ENCODE measurements at places on chromosomes 11 and 22. TPM values are rescaled to one million over a fixed set of nuclear protein-coding genes. Genes with fewer than 3 reads are reported as not detected.
A peak's percentile ranks its signal among the peaks of the same experiment; 100 is the strongest.

Gene OR4A16
- polyA plus RNA-seq = not detected

Gene GSTT2B
- polyA plus RNA-seq = 20.3 TPM

Gene TUB
- 21.5 TPM for polyA plus RNA-seq

Gene RIBC2
- 6.3 TPM for polyA plus RNA-seq

Gene KDM4E
- 0.14 TPM for polyA plus RNA-seq

Gene INS
- polyA plus RNA-seq = not detected

Gene GP1BB
- polyA plus RNA-seq = 3.4 TPM

Gene CCDC34
- polyA plus RNA-seq = 39.4 TPM

Gene STK33
- 25.9 TPM for polyA plus RNA-seq

Gene POU2AF2
- not detected for polyA plus RNA-seq

Gene TRPM5
- polyA plus RNA-seq = 2.2 TPM

Gene DKK3
- polyA plus RNA-seq = 81.3 TPM

Gene KRTAP5-2
- polyA plus RNA-seq = not detected

DNA sequence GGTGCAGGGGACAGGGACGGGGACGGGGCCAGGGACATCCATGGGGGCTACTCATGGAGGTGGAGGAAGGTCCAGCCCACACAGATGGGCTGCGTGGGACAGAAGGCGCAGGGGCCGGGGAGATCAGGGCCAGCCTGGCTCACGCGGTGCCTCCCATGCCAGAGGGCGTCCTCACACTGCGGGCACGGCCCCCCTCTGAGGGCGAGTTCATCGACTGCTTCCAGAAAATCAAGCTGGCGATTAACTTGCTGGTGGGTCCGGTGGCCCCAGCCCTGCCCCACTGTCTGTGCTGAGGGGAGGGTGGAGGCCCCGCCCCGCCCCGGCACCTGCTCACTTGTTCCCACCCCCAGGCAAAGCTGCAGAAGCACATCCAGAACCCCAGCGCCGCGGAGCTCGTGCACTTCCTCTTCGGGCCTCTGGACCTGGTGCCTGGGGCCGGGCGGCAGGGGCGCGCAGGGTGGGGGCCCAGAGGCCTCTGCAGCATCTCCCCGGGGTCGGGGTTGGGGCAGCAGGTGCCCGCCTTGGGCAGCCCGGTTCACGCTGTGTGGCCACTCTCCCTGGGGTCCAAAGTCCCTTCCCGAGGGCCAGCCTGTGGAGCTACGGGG, 15.8 kb downstream of the EPS8L2 start:
- no peak for DNase-seq

DNA sequence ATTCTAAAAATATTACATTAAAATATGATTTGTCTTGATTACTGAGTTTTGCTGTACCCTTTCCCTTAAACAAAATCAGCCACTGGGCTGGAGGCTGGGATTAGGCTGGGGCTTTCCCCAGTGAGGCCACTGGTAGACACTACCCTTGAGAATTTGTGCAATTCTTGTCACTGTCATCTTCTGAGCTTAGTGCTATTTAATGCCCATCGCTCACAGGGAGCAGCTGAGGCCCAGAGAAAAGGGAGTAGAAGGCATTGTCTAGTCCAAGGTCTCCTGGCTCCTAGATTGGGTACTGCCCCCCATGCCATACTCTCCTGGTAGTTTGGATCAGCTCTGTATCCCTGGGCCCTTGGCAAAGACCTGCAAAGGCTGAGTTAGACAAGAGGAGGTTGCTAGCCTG, 6.7 kb downstream of the CHRM1 start:
- DNase-seq = no peak

- DNase-seq = no peak
These were observed 37.4 kb upstream of the TP53I11 start for GRCh38 chr11:44988111-44988510.

GRCh38 chr11:86162239-86162638, 82.3 kb upstream of the EED start:
- no peak for DNase-seq

DNA sequence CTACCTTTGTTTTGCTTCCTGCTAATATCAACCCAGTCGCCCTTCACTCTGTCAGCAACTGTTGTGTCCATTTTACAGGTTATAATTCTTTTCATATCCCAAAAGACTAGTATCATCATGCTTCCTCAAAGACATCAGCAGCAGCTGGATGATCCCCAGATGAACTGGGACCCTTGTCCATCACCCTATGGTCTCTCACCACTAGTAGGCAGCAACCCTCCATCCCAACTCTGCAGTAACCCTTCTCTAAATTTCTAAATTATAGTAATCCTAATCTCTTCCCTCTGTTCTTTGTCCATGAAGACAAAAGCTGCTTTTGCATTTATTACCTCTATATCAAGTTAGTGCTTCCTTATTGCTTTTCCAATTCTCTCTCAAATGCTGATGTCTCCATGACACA, 1025.8 kb downstream of the FAM181B start:
- DNase-seq = no peak

- no peak for DNase-seq
These were observed 590.0 kb downstream of the METTL15 start for GRCh38 chr11:28697920-28698827.

DNA sequence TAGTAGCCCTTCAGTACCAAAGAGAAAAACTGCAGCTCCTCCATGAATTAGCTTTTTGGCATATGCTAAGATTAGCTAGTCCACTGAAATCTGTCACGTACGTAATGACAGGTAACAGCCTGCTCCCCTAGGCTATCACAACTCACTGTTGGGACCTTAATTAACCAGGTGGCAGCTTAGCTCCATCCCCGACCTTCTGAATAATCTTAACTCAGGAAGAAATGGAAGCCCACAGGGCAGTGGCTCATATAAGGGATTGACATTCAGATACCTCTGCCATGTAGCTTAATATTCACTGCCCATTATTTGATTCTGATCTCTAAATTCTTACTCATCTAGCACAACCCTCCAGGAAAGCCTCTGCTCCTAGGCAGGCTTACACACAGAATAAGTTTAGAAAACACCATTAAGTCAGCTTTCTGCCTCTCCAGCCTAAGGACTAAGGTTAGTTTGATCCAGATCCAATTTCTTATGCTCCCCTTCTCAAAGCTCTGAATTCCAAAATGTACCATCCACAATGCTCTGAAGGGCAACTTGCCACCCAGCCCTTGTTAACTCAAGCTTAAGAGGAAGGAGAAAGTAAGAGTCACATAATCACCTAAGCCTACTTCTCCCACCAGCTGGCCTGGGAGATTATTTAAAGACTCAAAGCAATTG, 5.0 kb downstream of the HSPA8 start:
- DNase-seq = no peak

DNA sequence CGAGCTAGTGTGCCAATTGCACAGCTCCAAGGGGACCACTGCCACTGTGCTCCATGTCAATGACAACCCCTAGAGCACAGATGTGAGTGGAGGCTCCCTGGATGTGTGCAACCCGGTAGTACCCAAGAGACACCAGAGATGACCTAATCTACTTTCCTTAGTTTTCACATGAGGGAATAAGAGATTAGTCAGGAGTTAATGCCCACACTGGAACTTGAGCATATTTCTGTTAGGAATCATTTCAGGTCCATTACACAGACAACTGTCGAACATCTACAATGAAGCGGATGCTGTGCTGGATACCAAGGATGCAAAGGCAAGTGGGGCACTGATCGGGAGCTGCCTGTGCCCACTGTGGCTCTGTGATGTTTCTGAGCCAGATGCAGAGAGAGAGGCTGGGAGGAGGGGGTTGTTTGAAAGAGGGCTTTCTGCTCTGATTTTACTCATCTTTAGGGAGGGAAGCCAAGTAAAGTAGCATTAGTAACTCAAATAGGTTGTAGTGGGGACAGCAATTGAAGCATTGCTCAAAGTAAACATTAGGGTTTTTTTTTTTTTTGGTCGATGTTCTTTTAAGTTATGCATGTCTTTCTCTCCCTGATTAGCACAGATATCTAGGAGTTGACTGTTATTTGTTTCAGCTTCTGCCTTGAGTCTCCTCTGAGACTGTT, 82.5 kb upstream of the SORL1-AS1 start:
- DNase-seq = no peak

DNA sequence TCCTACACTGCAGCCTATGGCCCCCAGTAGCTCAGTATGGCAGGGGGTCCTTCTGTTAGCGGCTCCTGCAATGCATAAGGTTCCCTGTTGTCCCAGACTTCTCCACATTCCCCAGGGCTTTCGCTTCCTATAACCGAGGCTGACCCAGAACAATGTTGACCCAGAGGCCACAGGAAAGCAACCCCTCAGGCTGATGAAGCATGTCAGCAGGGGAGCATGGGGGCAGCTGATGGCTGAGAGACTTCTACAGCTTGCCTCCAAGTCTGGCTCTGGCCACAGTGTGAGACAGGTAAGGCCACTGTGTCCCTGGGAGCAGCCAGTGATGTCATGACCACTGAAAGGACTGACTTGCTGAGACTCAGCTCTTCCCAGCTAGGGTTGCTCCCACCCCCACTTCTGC, 12.5 kb upstream of the PPFIBP2 start:
- no peak for DNase-seq

DNA sequence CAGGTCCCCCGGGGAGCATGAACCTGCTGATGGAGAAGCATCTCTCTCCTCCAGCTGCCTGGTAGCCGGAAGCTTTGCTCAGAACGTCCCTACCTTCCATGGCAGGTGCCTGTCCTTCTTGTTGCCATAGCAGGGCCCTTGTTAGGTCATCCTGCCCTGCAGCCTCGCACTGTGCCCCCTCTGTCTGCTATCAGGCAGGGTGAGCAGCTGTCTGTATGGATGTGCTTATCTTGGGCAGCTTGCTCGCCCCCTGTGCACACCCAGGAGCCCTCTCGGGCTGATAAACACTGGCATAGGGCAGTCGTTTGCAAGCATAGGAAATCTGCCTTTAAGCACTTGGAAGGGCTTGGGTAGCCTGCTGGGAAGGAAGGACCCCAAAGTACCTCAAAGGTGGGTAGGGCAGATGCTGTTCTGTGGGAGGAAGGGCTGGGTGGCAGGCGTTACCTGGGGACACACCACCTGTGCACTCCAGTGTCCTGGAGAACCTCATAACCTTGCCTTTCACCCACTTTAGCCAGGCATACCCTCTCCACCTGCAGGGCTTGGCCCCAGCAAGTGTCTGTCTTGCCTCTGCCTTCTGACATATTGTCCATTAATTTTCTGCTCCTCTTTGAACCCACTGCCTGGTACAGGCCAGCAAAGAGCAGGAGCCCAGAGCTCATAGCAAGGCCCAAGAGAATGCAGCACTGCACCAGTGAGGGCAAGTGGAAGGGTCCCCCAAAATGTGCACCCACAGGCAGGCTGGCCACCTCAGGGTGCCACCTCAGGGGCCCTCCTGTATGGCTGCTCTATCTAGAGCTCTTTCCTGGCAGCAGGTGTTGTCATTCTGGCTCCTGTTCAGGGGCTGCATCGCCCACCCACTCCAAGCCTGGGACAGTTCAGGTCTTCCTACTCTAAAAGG, 8.0 kb upstream of the COMT start:
- no peak for DNase-seq

GRCh38 chr11:67251841-67252240, 14.4 kb upstream of the GRK2 start:
- DNase-seq = no peak

DNA sequence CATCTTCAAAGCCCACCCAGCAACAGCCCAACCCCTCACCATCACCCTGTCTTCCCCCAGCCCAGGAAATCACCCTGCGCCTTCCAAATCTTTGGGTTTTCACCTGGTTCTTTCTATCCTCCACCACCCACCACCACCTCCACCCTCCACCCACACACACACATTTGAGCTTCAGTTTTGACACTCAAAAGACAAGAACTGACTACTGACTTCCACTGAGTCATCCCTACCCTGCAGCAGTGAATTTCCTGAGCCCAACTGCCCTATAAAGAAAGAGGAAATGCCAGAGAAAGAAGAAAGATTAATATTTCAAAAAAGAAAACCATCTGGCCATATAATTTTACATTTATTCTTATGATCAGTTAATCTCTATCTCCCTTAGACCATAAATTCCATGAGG, 137.5 kb downstream of the CHST1 start:
- no peak for DNase-seq

DNA sequence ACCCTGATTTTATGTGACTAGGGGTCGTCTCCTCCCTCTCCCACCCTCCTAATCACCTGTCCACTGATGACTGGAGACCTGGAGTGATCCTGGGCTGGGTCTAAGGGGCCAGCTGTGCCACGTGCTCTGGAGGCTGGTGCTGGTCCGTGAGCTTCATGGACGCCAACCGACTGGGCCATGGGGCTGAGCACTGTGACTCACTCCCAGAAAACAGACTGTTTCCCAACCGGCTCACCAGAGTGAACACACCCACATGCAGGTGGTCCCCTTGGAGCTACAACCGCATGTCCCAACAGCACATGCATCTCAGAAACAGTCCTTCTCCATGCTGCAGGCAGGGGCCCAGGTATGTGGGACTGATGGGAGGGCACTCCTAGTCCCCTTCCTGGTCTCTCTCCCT, 14.0 kb upstream of the LMO1 start:
- DNase-seq = no peak

DNA sequence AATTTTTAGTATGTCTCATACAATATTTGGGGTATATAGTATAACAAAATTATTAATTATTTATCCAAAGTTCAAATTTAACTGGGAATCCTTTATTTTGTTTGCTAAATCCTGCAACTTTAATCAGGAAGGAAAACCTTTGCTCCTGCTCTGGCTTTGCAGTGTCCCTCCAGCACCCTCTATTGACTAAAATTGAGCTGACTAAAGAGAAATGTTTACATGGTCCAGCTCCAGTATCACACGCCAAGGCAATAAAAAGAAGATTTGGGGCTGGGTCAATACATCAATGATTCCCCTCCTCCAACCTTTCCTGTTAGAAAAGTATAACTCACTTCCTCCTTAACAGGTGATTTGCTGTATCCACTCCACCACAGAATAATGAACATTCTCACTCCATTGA, 153.0 kb upstream of the LRRC4C start:
- no peak for DNase-seq

GRCh38 chr11:1786466-1786865, 22.7 kb upstream of the CTSD start:
- DNase-seq = no peak

DNA sequence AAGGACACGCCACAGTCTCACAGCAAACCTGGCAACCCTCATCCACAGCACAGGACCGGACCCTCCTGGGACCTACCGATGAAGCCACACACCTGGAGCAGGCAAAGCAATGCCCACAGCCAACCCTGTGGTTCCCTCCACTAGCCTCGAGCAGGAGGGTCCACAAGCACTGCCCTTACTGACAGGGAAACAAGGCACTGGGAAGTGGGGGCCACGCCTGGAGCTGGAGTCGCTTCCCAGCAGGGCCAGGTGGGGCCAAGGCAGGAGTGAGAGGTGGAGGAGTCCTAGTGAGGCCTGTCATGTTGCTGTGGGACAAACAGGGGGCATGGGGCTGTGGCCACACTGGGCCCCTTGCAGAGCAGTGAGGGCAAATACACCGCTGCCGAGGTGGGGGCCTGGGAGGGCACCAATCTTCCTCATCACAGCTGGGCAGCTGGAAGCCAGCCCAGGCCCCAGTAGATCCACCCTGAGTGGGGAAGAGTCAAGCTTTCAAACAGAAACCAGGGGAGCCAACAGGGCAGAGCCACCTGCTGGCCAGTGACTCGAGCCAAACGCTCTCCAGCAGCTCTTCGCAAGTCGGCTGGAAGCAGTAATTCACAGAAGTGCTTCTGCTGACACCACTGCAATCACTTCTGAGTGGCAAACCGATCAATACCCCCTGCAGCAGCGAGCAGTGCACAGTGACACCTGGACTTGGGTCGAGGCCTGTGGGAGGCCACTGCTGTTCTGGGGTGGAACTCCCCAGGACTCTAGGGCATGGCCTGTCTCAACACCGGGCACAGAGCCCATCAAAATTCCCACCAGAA, 13.7 kb downstream of the SULT4A1 start:
- DNase-seq = no peak

GRCh38 chr11:2943711-2944118, 14.5 kb upstream of the PHLDA2 start:
- DNase-seq = no peak

GRCh38 chr22:24402460-24403192, 24.8 kb upstream of the ADORA2A start:
- DNase-seq = peak; percentile 67

- no peak for DNase-seq
These were observed 154.7 kb downstream of the BARX2 start for GRCh38 chr11:129530154-129530895.

Measured in right renal cortex interstitium (tissue), 3 donors.